ENCODE measurements at places on chromosomes 4 and X. TPM values are rescaled to one million over a fixed set of nuclear protein-coding genes. Genes with fewer than 3 reads are reported as not detected.

DNA sequence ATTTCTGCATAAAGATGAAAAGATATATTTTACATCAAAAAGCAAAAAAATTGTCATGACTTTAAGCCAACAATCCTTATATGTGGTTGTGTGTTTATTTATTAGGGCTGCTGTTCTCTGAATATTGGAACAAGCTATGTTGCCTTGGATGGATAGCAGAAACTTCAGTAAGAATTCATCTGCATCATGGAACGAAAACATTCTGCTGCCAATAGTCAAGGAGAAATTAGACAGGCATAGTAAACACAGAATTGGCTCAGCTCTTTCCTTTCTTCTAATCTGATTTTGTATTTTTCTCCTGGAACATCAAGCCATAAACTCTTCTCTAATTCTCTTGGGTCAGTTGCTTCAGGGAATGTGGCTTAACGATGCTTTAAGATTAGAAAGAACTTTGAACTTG is 1257.0 kb downstream of the NLGN4X start:
- no peak for DNase-seq

DNA sequence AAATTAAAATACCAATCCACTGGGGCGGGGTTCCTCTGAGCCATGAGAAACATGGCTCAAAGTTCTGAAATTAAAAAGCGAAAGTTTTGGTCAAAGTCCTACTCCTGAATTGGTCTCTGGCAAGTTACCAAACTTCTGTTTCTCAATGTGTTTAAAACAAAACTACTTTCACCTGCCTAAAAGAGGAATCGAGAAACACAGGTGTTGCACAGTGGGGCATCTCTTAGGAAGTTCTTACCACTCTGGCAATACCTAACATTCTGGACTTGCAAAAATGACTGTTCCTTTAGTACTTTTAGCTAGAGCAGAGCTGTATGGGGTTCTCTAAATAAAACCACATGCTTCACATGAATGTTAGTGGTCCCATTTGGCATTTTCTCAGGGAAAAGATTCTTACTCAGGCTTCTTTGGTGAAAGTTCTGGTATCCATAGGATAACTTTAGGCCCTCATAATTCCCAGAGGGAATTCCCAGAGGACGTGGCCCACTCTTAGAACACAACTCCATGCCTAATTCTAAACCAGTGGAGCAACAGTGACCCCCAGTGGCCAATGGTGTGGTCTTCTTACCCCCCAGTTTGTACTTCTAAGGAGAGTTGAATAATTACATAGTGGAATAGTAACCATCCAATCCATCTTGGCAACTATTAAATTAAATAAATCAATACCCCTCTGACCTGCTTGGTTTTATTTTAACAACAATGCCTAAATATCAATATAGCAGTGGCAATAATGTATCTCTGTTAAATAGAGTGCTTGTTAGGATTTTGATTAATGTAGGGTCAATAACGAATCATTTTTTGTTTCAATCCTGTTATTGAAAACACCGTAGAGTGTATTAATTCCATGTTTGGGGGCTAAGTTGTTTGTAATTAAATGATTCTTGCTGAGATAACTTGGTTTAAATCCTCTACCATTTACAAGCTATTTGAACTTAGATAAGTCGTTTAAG is 21.9 kb downstream of the BMP3 start:
- peak; percentile 52 for DNase-seq

GRCh38 chrX:31355206-31355955 is 283.5 kb upstream of the FTHL17 start:
- no peak for DNase-seq

DNA sequence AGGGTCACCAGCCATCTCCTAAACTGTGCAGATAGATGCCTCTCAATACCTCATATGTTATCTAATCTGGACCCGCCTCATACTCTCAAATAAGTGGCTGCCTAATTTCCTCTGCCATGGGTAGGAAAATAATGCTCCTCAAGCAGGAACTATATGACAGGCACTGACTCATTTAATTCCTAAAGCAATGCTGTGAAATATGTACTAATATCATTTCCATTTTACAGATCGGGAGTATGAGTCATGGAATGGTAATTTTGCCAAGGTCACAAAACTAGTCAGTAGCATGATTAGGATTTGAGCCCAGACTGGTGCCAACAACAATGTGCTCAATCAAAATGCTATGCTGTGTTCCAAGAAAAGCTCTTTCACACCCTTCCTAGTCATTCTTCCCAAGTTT is 3.0 kb upstream of the NXT2 start:
- no peak for DNase-seq

SLC4A4 gene
- total RNA-seq = 36.8 TPM

All from ureter (tissue), 1 donor.